ENCODE measurements at places on chromosomes 6 and 20.

DNA sequence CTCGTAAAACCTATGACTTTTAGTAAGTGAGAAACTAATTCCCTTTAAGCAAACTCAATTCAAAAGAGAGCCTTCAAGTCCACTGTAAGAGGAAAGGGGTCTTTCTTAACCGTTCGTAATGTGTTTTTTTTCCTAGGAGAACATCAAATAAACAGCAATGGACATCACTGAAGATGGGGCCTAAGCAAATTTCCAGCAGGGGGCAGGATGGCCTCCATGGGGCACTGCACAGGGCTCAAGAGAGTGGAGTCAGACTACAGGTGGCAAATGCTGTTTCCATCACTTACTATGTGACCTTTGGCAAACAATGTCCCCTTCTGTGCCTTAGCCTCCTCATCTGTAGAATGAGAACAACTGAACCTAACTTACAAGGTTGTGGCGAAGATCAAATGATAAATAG, 88.7 kb downstream of the ARHGAP18 start:
- DNase-seq, result peak; percentile 33

DNA sequence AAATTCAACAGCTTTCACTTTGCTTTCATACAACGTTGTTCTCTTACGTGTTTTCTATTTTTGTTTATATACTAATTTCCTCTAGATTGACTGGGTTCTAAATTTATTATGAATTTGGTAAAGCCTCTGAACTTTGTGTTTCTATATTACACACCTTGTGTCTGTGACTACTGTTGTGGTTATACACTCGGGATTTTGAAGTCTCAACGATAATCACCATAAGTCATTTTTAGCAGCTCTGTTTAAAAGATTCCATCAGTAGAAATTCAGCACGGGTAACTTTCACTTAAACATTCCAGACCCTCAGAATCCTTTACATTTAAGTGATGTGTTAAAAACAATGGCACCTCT, 31.8 kb upstream of the HBS1L start:
- DNase-seq, result no peak

- DNase-seq, result no peak
These were observed 394.5 kb upstream of the SLC35B3 start for GRCh38 chr6:8829796-8830195.

DNA sequence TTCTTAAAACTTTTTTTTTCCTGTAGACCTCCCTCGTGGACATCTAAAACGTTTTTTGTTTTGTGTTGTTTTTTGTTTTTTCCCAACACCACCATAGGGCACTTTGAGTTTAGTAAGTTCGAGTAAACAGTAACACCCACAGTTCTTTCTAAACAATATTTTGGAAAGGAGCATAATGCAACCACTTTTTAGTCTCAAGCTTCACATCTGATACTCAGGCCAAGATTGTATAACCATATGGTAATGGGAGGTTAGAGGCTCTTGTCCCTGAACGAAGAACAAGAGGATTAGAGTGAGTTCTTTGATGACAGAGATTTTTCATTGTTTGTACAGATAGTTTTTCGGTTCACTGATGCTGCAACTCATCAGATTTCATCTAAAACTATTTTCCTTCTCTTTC, 144.6 kb downstream of the MTHFD1L start:
- DNase-seq, result no peak

- no peak for DNase-seq
These were observed 39.9 kb downstream of the YTHDF1 start for GRCh38 chr20:63176034-63176426.

DNA sequence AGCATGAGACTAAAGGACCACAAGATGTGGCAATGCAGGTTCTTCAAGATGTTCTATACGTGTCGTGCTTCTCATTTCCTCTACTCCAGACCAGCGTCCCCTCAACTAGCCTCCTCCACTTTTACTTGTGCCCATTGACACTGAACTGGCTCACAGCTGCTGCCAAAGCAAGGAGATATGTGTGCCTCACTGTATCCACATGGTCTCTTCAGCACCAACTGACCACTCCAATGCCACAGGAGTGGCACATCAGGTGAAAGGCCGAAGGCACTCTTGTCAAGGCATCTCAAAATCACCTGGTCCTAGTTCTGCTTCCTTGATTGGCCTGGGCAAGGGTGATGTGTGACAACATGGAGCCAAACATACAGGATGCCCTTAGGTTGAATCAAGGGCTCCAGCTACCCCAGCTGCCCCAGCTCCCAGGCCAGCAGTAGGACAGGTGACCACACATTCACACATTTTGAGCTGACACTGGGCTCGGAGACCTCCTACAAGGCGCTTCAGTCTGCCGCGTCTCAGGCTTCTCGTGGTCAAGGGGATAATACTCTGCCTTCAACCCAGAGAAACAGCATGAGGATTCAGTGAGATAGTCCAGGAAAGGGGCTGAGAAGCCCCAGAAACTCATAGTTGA, 205.2 kb upstream of the CDH4 start:
- DNase-seq, result no peak

GRCh38 chr20:57391439-57392301, 474 bp downstream of the RBM38 start:
- no peak for DNase-seq

DNA sequence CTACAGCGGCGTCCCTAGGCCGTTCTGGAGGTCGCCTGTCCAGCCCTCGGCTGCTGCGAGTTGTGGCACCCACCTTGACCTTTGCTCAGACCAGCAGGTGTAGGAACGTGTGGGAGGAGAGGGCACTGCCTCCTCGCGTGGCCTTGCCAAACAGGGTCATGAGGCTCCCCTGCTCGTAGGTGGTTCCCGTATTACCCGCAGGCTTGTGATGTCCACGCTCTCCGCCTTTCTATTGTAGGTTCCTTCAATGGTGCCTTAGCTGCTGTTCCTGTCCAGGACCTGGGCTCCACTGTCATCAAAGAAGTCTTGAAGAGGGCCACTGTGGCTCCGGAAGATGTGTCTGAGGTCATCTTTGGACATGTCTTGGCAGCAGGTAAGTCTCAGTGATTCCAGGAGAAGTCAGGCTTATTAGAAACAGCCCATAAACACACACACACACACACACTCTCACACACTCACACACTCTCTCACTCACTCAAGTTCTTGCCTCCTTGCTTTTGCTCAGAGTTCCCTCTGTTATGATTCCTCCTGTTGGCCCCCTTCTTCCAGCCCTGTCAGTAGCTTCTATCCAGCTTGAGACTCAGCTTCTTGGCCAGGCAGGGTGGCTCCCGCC, 942 bp downstream of the ACAT2 start:
- no peak for DNase-seq

DNA sequence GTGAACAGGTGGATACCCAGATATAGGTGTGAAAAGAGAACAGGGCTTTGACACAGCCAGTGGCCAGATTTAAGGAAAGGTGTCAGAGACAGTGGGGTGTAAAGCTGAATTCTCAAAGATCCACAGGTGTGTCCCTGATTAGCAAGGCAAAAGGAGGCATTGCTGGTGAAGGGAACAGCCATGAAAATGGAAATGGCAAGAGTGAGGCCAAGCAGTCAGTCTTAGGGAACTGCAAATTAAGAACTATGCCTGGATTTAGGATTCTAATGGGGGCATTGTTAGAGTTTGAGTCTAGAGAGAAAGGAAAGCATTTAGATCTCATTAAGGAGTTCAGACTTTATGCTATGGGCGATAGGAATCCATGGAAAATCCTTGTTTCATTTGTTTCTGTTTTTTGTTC, 789.2 kb downstream of the MAFB start:
- DNase-seq, result no peak

- DNase-seq, result no peak
These were observed 57.2 kb downstream of the RIOK1 start for GRCh38 chr6:7446619-7447325.

DNA sequence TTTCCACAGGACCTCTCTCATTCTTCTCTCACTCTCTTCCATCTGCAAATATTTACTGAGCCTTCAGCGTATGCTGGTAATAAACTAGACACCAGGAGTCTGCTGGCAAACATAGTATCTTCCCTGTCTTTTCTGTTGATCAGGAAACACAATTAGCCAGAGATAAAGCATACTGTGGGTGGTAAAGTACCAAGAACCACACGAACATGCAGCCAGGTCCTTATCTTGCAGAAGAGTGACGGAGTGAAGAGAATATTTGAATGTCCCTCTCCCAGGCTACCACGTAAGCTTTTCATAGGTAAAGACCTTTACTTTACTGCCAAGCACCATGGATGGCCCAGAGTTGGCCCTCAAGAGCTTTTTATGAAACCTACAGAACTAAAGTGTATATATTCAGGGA, 13.3 kb downstream of the FHL5 start:
- DNase-seq, result no peak

DNA sequence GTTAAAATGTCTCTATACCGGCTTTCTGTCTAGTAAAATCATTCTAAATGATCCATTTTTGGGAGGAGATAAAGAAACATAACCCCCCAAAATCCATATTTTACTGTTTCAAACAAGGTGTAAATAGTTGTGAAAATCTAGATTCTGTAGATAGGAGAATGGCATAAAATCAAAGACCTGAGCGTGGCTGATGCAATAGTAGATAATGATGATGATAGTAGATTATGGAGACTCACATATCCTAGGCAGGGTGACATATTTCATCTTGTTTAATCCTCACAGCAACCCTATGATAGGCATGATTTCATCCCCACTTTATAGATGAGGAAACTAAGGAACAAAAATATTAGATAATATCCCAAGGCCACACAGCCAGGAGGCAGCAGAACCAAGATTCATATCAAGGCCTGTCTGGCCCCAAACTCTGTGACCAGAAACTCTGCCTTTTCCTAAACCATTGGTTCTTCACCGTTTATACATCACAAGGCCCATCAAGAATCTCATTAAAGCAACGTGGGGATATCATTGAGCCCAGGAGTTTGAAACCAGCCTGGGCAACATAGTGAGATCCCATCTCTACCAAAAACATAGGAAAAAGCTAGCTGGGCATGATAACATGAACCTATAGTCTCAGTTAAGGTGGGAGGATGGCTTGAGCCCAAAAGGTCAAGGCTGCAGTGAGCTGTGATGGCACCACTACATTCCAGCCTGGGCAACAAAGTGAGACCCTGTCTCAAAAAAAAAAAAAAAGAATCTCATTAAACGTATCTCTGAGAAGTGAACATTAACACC, 55.6 kb downstream of the BPIFB1 start:
- DNase-seq, result no peak

All from CD4-positive, alpha-beta T cell (primary cell).